ENCODE measurements at places on chromosomes 4 and X. TPM values are rescaled to one million over a fixed set of nuclear protein-coding genes. Genes with fewer than 3 reads are reported as not detected.

DNA sequence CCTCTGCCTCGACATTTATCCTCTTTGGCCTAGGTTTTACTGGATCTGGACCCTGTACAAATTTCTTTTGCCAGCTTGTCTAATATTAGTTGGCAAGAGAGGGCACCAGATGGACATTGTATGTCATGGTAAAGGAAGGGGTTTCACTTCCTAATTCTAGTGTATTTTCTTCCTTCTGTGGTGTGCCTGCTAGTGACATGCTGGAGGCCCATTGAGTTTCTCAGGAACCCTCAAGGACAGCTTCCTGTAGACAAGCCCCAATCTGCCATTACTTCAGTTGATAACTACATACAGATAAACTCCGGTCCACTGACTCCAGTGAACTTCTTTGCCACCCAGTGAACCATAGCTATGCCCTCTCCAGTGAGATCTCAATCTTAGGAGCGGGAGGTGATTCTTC is 116.9 kb downstream of the STPG2 start:
- no peak overlapping the region for H3K27ac ChIP-seq
- DNase-seq, result no peak
- H3K27me3 ChIP-seq, result no peaks in the 10 kb centered on the region

GRCh38 chr4:110532901-110533589 is 57.1 kb downstream of the ENPEP start:
- H3K36me3 ChIP-seq, result peaks cover 6% of the 10 kb centered on the region
- no peak overlapping the region for H3K27ac ChIP-seq
- peaks cover 16% of the 10 kb centered on the region for H3K4me1 ChIP-seq
- no peak for DNase-seq
- H3K4me3 ChIP-seq, result no peak overlapping the region
- H3K27me3 ChIP-seq, result no peaks in the 10 kb centered on the region

DNA sequence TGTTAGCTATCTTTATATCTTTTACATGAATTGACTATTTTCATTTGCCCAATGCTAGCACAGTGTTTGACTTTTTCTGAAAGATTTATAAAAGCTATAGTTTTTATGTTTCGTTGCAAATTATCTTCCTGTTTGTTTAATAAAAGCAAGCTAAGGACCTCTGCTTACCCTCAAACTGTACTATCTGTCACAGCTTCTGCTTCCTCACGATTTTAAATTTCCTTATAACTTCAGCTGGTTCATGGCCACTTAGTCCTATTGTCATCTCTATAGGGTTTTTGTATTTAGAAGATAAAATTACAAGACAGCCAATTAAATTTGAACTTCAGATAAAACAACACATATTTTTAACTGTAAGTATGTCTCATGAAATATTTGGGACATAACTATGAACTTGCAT is 494.0 kb downstream of the PDGFC start:
- no peaks in the 10 kb centered on the region for H3K27me3 ChIP-seq
- H3K4me1 ChIP-seq, result no peaks in the 10 kb centered on the region
- no peak overlapping the region for H3K27ac ChIP-seq
- no peak for DNase-seq
- no peak overlapping the region for H3K4me3 ChIP-seq

- peaks cover 27% of the 10 kb centered on the region for H3K4me1 ChIP-seq
- H3K4me3 ChIP-seq, result peak overlapping the region; percentile 95
- no peak overlapping the region for H3K27ac ChIP-seq
- no peaks in the 10 kb centered on the region for H3K36me3 ChIP-seq
These were observed 154.5 kb upstream of the SLC4A4 start for GRCh38 chr4:71184195-71184781.

DNA sequence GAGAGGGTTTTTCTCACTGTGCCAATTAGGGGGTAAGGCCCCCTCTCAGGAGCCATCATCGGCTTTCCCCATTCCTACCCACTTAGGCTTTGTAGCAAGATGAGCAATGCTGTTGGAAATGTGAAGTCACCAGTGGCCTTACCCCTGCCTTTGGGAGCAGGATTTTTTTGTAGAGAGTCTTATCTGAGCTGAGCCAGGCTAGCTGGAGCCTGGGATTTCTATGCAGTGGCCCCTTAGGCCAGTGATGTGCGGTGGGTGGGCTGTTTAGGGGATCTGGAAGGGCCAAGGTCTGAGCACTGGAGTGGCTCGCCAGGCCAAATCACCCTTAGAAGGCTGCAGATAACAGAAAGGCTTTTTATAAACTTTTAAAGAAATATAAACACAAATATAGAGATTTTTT is 4.2 kb downstream of the CXorf65 start:
- no peak for DNase-seq
- H3K4me1 ChIP-seq, result peaks cover 58% of the 10 kb centered on the region
- H3K4me3 ChIP-seq, result peak overlapping the region; percentile 75
- H3K36me3 ChIP-seq, result peaks cover 5% of the 10 kb centered on the region
- H3K27ac ChIP-seq, result no peak overlapping the region
- peaks cover 28% of the 10 kb centered on the region for H3K27me3 ChIP-seq

The VCX gene
- not detected for total RNA-seq

The AKAP4 gene
- total RNA-seq, result not detected

The MGAT4D gene
- not detected for total RNA-seq

The CSAG3 gene
- not detected for total RNA-seq

The TAB3 gene
- 13.2 TPM for total RNA-seq

The ASB9 gene
- 0.28 TPM for total RNA-seq

The SYNPO2 gene
- total RNA-seq, result 0.07 TPM
